EH (cell line): ENCODE measurements at places on chromosomes 11 and 22.

- DNase-seq: no peak
Observed at GRCh38 chr11:110958216-110958615, 246.0 kb upstream of the ARHGAP20 start.

DNA sequence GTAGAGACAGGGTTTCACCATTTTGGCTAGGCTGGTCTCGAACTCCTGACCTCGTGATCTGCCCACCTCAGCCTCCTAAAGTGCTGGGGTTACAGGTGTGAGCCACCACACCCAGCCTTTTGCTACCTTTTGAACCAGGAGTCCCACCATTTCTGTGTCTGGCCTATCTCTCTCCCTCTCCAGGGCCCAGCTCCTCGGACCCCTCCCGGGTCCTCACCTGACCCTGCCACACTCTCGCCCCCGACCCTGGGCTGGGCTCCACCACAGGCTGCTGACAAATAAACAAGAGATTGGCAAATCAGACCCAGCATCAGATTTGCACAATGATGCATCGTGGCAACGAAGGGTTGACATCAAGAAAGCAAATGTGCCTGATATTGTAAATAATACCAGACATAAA lies 8.8 kb downstream of the KRTAP5-5 start:
- DNase-seq: no peak

- DNase-seq: no peak
Observed at GRCh38 chr11:30568931-30569330, 17.2 kb downstream of the MPPED2 start.

DNA sequence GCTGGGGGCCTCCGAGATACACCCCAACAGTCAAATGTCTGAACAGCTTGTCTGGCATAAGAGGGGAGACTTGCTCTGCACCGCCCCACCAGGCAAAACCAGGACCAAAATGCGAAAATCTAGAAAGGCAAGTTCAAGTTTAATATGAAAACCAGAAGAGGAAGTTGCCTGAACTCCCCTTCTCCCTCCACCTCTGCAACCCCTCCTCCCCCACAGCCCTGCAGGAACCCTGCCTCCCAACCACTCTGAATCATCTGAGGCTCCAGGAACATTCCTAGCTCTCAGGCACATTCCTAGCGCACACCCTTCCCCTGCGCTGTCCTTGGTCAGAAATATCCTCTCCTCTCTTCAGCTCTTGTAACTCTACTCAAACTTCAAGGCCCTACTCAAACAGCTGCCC lies 36.7 kb downstream of the ISX start:
- peak; percentile 8 for DNase-seq

GRCh38 chr11:115616971-115617370 lies 112.8 kb upstream of the CADM1 start:
- DNase-seq: peak; percentile 92

GRCh38 chr22:50270666-50271394 lies 650 bp upstream of the MAPK11 start:
- DNase-seq: peak; percentile 77

DNA sequence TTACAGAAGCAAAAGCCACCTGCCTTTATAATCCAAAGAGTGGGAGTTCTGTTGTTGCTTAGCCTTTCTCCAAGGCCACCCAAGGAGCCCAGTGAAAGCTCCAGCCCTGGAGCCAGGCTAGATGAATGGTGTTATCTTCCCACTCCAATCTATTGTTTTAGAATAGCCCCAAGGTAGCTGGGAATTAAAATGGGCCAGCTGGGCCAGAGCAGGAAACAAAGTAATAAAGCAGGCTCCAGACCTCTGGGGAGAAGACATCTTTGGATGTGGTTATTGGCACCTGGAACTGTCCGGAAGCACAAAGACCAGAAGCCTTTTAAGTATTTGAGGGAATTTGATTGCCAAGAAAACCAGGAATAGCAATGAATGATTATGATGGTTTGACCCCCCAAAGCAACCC lies 8.8 kb downstream of the C11orf96 start:
- no peak for DNase-seq

DNA sequence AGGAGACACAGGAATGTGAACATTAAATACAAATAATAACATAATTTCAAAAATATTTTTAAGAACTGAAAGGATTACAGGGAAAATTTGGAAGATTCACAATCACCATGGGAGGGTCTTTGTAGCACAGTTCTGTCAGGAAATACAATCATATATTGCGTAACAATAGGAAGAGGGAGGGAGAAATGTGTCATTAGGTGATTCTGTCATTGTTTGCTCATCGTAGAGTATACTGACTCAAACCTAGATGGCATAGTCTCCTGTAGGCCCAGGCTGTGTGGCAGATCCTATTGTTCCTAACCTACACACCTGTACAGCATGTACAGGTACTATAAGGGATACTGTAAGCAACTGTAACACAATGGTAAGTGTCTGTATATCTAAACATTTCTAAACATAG lies 330.4 kb downstream of the BRD1 start:
- DNase-seq: no peak

DNA sequence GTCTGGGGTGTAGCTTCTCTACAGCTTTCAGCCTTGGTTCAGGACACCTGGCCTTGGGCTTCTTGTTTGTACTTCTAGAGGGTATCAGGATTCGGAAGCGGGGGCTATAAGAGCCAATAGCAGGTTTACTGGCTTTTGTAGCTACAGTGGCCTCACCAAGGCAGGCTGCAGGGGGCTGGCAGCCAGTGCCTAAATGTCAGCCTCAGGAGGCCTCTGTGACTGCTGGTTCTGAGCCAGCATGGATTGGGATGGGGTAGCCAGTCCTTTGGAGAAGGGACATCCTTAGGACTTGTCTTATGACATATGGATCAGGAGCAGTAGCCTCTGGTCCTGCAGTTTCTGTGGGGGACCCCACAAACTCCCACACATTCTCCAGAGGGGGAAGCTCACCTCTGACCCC lies 29.9 kb downstream of the EIF3F start:
- DNase-seq: no peak

GRCh38 chr11:68371171-68372041 lies 59.0 kb downstream of the LRP5 start:
- DNase-seq: peak; percentile 42

DNA sequence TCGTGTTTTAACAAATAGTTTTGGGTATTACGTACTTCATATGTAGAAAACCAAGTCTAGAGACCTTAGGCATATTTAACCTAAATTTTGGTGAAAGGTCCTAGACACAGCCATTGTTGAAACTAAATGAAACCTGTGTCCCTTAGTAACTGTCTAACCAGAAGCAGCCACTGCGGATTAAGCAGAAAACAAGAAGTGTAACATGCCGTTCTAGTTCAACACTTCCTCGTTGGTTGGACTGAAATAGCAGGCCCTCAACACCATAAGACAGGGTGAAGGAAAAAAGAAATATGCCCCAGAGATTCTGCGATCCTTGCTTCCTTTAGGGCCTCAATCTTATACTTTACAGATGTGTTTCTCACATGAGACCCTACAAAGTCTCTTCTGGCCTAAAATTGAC lies 2.0 kb downstream of the NAA40 start:
- DNase-seq: no peak

DNA sequence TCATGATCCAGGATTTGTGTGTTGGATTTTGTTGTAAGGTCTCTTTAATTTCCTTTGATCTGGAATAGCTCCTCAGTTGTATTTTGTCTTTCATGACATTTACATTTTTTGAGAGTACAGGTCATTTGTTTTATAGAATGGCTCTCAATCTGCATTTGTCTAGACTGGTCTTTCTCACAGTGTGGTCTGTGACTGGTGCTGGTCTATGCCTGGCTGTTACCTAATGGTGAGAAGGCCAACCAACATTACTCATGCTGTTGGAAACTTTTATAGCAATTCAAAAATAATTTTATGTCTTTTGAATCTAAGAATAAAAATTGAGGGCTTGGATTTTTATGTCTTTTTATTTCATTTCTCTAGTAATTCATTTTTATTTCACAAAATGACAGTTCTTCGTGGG lies 3.9 kb upstream of the NCR3LG1 start:
- no peak for DNase-seq

DNA sequence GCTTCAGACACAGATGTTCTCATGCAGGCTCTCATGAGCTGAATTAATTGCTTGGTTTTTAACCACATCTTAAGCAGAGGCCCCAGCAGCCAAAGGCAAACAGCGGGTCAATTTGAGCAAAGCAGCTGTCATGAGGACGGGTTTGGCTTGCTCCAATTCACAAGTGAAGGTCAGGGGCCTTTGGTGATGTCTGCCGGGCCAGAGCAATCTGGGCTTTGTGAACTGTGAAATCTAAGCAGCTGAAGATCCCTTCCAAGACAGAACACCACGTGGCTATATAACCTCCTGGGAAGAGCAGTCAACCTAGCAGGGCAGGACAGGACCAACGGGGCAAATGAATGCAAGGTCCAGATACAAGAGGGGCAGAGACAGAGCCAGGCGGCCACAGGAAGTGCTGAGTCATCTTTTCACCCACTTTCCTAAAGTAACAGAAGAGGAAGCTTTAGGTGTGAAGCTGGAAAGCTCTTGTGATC lies 187.3 kb upstream of the B3GAT1 start:
- DNase-seq: no peak

- DNase-seq: peak; percentile 67
Observed at GRCh38 chr22:22687638-22688500, 43.5 kb downstream of the GGTLC2 start.

GRCh38 chr11:77086521-77087472 lies 15.8 kb upstream of the OMP start:
- no peak for DNase-seq

- DNase-seq: no peak
Observed at GRCh38 chr11:63007920-63008319, 7.7 kb downstream of the SLC22A8 start.

DNA sequence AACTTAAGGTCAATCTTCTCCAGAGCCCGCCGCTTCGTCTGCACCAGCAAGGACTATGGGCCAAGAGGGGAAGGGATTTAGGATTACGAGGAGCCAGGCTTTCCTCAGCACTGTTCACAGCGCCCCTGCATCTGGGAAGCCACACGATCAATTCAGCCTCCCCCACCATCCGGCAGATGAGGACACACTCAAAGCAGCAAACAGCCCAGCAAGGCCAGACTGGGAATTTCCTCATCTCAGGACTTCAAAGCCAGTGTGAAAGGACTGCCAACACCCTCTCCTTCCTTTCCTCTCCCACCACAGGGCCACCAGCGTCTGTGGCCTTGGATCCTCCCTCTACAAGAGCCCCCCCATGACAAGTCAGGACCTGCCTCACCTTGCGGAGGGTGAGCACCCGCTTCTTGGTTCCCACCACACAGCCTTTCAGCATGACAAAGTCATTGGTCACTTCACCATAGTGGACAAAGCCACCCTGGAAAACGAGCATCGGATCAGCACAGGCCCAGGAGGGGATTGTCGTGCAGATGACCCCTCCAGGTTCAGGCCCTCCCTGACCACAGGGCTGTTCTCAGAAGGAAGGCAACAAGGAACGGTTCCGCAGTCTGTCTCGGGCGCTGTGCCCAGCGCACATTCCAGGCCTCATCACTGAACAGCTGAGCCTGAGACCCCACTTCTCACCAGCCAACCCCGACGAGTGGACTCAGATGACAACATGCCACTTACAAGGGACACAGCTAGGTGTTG lies 6.0 kb downstream of the RPL3 start:
- DNase-seq: no peak

DNA sequence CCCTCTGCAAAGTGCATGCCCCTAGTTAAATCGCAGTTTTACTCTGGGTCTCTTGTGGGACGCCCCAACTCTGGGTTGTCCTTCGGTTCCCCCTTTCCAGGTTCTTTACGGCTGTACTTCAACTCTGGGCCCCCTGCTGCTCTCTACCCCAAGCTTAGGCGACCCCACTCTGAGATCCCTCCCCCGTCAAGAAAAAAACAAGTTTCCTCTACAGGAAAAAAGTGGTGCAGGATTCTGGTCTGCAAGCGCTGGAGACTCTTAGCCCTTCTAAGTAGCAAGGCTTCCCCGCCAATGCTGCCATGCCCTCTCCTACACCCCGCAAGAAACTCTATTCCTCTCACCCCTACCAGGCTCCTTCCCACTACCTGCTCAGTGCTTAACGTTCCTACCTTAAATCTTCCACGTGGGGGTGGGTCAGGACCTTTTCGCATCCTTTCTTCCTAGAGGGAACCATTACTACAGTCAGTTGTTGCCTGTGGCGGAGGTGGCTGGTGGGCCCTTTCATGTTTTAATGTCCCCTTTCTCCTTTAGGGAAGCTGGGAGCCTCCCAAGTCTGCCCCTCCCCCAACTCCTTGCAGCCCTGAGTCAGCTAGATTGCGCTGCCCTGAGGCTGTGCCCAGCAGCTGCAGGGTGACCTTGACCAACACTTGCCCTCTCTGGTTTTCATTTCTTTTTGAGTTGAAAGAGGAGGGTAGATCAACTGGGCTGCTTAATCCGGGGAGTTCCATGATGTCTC lies 1.4 kb downstream of the NEFH start:
- DNase-seq: peak; percentile 4

DNA sequence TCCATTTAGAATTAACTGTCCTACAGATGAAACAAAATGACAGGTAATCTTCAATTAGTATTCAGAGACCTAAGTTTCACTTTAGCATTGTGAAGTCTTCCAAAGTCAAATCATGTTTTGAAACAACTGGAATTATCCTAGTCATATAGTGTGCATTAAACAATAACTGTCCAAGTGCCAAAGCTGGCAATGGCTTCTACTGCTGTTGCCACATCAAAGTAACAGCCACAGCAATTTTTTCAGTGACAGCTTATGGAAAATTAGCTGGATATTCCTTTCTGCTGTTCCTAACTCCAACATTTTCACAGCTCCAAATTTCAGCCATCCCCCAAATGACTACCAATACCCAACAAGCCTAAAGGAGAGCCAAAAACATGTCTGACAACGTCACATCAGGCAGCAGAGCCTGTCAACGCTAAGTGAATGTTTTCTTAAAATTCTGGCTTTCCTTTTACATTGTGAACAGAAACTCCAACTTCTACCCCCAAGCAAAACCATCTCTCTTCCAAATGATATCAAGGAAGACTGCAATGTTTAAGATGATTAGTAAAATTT lies 45.3 kb upstream of the CCDC34 start:
- no peak for DNase-seq

DNA sequence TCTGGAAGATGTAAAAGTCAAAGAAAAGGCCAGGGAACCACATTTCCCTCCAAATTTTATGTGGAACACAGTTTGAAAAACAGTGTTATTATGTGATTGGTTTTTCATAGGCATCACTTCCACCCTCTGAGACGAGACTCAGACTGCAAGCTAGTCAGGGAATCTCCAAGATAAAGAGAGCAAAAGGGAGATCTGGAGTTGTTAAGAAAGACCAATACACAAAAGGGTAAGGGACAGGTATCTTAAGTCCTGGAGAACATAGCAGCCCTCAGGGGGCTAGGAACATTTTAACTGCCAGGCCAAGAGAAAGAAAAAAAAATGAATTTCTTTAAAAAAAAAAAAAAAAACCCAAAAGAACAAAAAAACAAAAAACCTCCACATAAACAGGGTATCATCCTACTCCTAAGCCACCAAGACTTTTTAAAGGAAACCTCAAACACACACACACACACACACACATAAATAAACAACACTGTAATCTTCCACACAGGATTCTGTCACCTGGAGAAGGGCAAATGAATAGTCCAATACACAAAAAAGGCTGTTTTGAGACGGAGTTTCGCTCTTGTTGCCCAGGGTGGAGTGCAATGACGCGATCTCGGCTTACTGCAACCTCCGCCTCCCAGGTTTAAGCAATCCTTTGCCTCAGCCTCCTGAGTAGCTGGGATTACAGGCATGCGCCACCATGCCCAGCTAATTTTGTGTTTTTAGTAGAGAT lies 44.5 kb downstream of the CELF1 start:
- DNase-seq: no peak

GRCh38 chr22:19878461-19879245 lies 24.0 kb upstream of the GNB1L start:
- DNase-seq: peak; percentile 88
